ENCODE measurements at places on chromosomes 5 and 9.

DNA sequence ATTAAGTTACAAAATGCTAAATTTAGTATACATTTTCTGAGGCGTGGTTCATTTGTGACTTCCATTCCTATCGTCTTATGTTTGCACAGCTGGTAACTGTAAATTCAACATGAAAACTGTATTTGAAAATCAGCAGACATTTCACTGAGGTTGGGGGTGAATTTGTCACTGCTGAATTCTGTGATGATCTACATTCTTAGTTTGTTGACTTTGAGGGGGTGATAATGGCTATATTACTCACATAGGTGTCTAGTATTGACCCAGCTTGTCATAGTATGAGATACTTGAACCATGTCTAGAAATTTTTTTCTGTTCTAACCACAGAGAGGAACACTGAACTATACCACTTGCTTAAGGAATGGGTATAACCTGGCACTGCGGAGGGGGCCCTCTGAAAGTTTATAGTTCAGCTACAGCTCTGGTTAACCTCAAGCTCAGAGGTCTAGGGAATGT, 313.3 kb downstream of the PIK3R1 start:
- no peak for DNase-seq

DNA sequence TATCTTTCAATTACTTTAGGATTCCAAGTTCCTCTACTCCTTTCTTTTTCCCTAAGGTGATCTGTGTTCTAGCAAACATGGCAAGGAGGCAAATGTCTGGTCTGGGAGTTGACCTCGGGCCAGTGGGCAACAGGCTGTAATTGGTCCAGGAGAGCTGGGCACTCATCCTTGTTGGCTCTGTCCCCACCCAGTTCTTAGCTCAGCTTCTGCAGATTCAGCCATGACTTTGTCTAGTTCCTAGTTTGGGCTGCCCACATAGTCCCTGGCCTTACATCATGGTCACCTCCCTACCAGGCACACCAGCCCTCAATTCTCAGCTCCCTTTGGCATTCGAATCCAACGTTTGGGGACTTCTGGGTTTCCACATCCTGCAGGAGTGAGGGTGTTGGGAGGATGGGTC, 92.1 kb upstream of the DAP start:
- DNase-seq = no peak

DNA sequence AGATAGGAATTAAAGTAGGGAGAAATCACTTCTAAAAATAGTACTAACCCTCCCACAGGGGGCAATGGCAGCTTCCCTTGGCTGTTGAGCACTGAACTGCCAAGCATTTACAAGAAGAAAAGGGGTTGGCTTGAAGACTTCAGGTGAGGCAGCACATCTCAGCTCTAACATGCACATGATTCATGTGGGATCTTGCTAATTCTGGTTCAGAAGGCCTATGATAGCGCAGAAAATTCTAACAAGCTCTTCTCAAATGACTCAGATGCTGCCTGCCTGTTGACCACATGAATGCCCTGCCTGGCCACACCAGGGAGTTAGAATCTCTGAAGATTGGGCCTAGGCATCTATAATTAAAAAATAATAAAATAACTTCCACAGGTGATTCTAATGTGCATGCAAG, 22.6 kb downstream of the CD180 start:
- DNase-seq = no peak

GRCh38 chr5:67033880-67034651, 162.5 kb downstream of the CD180 start:
- no peak for DNase-seq

- no peak for DNase-seq
Measured at GRCh38 chr9:80679916-80680315, 1009.4 kb downstream of the TLE1 start.

GRCh38 chr5:73812962-73813588, 187.1 kb downstream of the ARHGEF28 start:
- no peak for DNase-seq

DNA sequence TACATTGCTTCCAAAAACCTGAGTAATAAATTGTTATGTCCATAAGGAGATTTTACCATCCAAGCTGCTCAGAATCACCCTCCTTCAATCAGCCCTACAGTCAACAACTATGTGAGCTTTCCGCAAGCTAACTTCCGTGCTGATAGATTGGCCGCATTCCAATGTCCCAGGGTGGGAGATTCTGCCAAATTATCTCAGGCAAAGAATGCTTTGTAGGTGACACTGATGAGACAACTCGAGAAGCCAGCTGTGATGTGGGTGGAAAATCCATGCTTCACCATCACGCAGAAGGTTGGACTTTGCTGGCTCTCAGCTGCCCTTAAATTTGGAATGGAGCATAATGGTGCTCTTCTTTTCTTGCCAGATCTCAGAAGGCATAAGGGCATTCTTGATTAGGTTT, 44.9 kb upstream of the HCN1 start:
- DNase-seq = no peak

GRCh38 chr5:98755406-98755805, 18.1 kb upstream of the RGMB start:
- DNase-seq = no peak

Measured in stimulated activated CD4-positive, alpha-beta T cell treated with anti-CD3 and anti-CD28 coated beads, Interleukin-15, amount 100 ng/mL, for 24 hours (primary cell).